ENCODE measurements at places on chromosomes 1 and 21.
A peak's percentile ranks its signal among the peaks of the same experiment; 100 is the strongest.

GRCh38 chr1:221729771-221730330 is 12.0 kb downstream of the DUSP10 start:
- no peak for DNase-seq

- DNase-seq: peak; percentile 44
Measured at GRCh38 chr1:212915245-212916091, 34.9 kb upstream of the VASH2 start.

DNA sequence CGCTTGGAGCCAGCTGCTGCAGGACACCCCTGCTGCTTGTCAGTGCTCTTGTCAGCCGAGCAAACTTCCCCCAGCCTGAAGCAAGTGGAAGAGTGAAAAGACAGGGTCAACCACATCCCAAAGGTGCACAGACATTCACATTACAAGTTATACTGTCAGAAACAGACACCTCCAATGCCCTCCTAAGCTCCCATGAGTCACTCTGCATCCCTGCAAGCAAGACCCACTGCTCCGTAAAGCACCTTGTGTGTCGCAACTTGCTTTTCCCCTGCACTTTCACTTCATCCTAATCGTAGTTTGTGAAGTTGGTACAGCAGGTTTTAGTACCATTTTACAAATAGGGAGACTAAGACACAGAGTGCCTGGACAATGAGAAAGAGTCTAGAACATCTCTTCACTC is 51.1 kb downstream of the KCNH1 start:
- DNase-seq: no peak

DNA sequence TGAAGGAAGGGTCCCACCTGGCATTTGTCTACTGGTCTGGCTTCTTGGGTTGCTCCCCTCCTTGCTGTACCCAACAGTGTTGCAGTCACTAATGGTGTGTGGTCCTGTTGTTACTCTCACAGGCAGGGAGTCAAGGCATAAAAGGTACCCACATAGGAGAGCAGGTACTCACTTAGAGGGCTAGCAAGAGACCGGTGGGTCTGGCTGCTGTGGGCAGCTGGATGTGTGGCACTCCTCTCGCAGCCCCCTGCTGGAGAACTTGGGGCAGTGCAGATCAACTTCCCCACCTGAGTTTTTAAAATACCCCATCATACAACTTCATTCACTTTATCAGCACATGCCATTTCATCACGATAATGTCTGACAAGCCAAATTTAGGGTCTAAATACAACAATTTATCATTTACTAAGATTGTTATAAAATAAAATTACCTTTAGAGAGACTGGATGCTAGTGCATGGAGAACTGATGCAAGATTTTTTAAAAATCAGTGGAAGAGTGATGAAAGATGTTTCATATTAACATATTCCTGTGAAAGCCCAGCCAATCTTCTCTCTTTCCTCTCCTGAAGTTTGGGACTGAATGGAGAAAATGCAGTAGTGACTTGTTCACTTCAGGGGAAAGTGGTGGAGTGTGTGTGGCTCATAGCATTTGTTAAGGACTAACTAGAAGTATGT is 42.8 kb downstream of the ACP6 start:
- DNase-seq: peak; percentile 29

DNA sequence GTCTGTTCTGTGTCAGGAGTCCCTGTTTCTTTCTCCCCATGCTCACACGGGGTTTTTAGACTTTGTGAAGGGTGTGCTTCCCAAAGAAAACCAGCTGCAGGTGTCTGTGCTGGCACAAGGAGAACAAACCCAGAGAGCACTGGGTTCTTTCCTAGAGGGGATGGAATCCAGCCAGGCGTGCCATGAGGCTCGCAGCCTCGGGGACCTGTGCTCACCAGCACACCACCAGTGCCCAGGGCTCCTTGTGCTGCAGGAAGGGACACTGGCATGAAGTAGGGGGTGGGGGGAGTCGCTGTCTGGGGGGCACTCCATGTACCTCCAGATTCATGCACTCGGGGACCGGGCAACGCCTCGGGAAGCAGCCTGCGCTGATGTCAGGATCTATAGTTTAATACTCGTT is 57.9 kb downstream of the AGPAT3 start:
- no peak for DNase-seq

- DNase-seq: no peak
Measured at GRCh38 chr1:243266231-243266630, 10.4 kb downstream of the SDCCAG8 start.

DNA sequence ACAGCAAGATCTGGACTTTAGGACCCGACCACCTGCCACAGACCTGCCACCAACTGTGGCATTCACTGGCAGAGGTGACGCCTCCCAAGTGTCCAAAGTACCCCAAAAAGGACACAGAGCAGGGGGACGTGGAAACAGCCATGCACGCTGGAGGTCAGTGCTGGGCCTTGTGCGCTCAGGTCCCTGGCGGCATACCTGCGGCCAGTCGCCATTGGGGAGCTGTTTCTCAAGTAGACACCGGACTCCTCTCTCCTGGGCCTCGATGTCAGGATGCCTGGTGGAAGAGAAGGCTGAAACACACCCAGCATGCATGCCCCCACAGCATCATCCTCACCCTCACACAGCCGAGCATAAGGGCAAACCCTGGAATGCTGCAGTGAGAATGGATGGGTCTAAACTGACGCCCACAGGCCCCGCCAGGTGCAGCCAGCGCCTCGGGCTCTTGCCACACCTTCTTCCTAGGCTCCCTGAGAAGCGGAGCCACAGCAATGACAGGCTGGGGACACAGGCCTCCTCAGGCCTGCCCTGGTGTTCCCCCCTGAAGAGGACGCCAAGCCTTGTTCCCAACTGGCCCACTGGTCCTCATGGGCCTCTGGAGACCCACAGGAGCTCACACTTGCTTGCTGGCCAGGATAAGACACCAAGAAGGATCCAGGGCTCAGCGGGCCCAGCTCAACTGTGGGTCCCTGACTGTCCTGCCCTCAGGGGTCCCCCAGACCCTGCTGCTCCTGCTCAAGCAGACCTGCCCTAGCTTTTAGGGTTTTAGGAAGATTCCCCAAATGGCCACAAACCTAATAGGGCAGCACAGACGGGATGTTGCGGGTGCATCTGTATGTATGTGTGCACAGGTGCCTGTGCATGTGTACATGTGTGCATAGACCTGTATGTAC is 7.7 kb upstream of the SPATC1L start:
- no peak for DNase-seq

- no peak for DNase-seq
Measured at GRCh38 chr1:34101151-34101550, 63.9 kb downstream of the CSMD2 start.

Measured in inflammatory macrophage treated with lipopolysaccharide for 4 hours (primary cell).